ENCODE measurements at places on chromosomes 1 and 21.

DNA sequence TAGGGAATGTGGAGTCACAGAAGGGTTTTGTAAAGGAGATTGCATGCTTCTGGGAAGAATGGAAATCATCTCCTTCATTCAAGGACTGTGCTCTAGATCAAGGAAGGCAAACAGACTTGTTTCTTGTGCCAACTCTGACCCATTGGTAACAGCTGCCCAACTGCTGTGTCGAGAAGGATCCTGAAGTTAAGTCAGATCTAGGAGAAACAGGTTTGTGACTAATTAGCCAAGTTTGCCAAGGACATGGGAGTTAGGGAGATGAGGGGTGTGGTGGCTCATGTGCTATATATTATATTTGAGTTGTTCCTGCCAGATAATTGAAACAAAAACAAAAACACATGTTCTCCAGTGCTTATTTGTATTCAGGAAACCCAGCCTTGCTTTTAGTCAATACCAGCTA, 251.2 kb upstream of the USP24 start:
- no peak for DNase-seq

DNA sequence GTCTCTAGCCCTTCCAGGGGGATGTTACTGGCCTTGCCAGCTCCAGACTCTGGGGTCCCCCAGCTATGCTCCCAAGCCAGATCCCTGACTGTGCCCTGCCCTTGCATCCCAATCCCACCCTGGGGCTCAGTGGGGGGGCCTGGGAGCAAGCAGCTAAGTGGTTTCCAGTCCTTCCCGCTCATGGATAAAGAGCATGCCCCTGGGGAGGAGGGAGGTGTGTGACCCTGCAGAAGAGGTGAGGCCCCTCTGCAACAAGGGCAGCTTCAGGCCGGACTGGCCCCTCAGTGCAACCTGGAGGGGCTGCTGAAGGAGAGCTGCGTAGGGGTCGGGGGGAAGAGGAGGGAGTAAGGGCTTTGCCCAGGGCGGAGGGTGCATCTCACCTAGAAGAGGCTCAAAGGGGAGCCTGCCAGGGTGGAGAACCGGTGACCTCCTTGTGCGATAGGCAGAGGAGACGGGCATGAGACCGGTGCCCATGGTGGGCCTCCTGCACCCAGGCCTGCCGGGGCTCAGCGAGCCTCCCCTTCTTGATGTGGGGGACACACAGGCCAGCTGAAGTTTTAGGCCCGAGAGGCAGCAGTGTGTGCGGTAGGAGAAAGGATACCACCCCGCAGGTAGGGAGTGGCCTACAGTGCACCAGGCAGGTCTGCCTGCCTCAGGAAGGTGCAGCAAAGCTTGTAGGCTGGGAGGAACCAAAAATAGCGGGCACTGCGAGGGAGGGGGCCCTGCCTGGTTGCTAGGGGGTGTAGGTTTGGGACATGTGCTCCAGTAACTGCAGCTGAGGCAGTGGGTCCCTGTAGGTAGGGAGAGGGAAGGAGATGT, 3.1 kb downstream of the OBSCN start:
- no peak for DNase-seq

DNA sequence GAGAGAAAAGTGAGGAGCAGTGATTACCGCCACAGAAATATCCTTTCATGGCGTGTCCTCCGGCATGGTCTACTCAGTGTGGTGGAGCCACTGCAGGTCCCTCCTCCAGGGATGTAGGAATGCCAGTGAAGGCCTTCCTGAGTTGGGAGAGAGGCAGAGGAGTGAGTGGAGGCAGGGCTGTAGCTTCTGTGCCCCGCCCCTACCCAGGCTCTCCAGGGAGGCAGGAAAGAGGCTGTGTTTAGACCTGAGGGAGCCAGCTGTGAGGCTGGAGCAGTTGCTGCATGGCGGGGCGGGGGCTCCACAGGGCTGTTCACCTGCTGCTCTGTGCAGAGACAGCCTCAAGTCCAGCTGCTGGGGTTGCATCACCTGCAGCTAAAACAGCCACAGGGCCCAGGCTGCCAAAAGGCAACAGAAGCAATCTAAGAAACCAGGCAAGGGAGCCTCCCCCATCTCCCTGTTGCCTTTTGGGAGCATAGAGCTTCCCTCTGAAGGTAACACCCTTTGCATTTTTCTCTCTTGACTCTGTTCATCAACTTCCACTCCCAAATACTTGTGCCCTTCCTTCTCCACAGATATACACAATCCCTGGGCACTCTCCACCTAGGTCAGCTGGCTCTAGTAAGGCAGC, 801 bp upstream of the ANXA9 start:
- DNase-seq: peak; percentile 48

- DNase-seq: no peak
Measured at GRCh38 chr1:117627546-117628130, 21.8 kb downstream of the TENT5C start.

DNA sequence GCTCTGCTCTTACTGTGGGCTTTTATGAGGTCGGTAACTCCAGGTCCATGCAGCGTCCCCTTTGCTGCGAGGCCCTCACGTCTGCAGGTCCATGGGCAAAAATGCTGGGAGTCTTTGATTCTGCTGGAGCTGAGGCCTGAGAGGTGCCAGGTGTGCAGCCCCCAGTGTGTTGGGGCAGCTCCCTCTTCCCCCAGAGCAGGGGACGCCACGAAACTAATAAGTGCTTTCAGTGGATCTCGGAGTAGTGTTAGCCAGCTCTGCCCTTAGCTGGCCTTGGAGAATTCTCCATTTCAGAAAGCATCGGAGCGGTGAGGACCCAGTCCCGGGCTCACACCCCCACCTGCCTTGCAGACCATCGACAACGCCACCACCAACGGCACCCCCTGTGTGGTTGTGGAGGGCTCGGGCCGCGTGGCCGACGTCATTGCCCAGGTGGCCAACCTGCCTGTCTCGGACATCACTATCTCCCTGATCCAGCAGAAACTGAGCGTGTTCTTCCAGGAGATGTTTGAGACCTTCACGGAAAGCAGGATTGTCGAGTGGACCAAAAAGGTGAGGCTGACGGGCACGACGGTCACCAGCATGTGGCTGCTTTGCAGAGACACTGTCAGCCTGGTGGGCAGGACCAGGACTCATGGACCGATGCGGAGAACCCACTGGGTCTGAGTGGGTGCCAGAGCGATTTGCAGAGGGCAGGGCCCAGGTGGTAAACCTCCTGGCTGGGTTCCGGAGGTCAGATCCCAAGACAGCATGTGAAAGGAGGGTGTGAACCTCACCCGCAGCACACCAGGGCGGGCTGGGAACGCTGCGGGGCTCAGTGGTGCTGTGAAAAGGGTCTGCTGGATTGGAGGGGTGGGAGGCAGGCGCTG, 25.5 kb downstream of the TRPM2 start:
- DNase-seq: no peak

GRCh38 chr21:25176637-25177412, 430.5 kb downstream of the MRPL39 start:
- DNase-seq: no peak

GRCh38 chr1:65258106-65258505, 51.2 kb upstream of the DNAJC6 start:
- no peak for DNase-seq

DNA sequence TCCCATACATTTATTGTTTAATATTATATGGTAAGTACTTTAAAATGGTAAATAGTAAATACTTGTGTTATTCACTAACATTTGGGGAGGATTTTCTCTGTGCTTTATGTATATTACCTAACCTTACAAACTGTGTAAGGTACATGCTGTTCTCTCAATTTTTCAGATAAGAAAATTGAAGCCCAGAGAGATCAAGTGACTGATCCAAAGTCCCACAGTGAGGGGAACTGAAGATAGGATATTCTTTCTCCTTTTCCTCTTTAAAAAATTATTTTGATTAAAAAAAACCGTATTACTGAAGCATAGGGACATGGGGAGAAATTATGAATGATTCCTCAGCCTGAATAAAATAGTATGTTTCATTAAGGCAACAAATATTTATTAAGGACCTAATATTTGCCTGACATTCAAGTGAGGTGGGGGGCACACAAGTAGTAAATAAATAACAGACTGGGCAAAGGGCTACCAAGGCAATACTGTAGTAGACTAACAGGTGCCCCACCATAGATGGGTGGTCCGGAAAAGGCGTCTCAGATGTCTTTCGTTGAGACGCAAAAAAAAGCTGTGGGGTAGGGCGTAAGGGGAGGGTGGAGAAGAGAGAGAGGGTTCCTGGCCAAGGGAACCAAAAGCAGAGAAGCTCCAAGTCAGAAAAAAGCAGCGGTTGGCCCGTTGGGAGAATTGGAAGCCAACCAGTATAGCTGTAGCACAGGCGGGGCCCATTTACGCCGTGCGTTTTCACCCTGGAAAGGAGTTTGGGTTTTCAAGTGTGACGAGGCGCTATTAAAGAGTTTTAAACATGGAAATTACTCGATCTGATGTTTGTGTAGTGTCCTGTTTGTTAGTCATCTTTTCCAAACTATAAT, 944 bp upstream of the AGO3 start:
- peak; percentile 39 for DNase-seq

DNA sequence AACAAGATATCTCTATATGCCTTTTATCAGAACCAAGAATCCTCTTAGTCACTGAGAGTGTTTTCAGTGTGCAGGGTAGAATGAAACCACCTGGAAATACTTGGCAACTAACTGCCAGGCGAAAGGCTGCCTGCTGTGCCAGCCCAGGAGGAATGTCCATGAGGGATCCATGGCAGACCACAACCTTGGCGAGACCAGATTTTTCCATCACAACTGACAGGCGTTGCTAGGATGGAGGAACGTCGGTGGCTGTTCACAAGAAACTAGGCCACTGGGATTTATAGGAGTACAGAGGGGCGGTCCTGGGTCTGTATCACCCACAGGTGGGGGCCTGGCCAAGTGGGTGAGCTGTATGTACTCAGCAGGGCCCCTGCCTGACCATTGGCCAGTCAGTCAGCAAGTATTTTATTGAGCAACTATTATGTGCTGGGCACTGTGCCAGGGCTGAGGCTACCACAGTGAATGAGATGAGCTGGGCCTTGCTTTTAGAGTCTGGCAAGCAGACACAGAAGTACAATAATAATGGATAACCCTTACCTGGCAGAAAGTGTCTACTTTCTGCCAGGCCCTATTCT, 199.4 kb downstream of the FOXD2 start:
- no peak for DNase-seq
